ENCODE measurements at places on chromosomes 12 and 14.

GRCh38 chr14:65462411-65462810 is 49.9 kb downstream of the FUT8 start:
- DNase-seq: no peak

- no peak for DNase-seq
These were observed at the start of gene C14orf132 for GRCh38 chr14:96038920-96039632. C14orf132 (plus strand) TSS chr14:96039362; CDS start chr14:96039501, 139 bp downstream.

- DNase-seq: peak; percentile 52
These were observed at the start of gene CD69 for GRCh38 chr12:9760699-9761418. CD69 (minus strand) TSS chr12:9760901; CDS start chr12:9760820, 81 bp downstream.

DNA sequence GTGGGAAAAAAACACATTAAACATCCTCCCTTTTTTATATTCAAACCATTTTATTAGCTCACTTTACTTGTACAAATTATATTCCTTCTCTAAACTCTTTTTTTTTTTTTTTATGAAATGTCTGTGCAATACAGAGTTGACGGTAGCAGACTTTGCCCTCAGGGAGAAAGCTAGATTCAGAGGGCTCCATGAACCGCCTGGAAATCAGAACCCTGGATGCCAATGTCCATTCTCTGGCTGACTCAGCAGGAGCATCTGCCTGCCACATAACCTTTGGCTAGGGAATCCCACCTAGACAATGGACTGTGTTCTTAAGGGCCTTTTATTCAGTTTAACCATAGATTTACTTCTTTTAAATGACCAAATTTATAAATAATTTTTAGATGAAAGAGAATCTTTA is 467.0 kb downstream of the MDGA2 start:
- DNase-seq: no peak

DNA sequence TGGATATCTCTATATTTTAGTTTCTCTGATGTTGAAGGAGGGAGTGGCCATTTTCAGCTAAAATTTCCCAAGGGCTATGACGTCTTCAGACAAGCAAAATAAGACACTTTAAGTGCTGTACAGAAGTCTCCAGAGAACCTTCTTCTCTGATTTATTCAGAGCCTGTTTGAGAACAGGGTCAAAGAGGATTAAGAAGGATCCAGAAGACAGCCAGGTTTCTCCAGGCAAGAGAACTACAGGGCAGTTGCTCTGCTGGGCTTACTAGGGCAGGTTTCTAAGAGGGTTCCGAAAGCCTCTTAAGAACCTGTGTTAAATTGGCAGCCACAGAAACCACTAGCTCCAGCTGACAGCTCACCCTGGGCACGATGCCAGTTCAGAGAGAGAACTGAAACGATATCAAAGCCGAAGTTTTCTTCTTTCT is 1.2 kb downstream of the MGP start:
- peak; percentile 50 for DNase-seq

DNA sequence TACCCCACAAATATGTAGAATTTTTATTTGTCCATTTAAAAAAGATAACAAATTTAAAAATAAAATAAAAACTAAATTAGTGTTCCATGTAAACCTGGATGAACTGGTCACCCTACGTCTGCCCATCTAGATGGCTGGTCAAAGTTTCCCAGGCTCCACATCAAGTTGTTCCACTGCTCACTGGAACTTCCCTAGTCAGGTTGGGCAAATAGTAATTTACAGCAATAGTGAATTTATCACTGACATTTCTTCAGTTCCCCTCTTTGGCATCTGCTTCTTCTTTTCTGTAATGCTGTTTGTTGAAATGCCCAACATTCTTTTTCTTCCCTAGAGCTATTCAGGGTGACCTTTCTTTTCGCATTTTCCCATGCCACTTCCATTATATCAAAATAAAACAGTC is 272.7 kb upstream of the BTG1 start:
- no peak for DNase-seq

Measured in stimulated activated CD4-positive, alpha-beta T cell treated with anti-CD3 and anti-CD28 coated beads, Interleukin-1b, Interleukin-23, amount 100 ng/mL, for 1 hour (primary cell).